ENCODE measurements at places on chromosomes 7 and 10. TPM values are rescaled to one million over a fixed set of nuclear protein-coding genes. Genes with fewer than 3 reads are reported as not detected.

Gene TRPV5
- total RNA-seq: not detected

Gene STK31
- total RNA-seq: not detected

Gene TWIST1
- total RNA-seq: 27.1 TPM

Gene LIPJ
- total RNA-seq: not detected

Gene EFCAB10
- not detected for total RNA-seq

Gene BTAF1
- 21.1 TPM for total RNA-seq

Gene CPEB3
- 0.29 TPM for total RNA-seq

Gene STRIP2
- total RNA-seq: 6.1 TPM

Gene SFXN3
- 48.7 TPM for total RNA-seq

Gene ABCA13
- total RNA-seq: not detected

Gene FGFBP3
- total RNA-seq: 0.18 TPM

Gene CNNM1
- total RNA-seq: not detected

Gene ITPRID1
- not detected for total RNA-seq

Gene GCK
- 2.7 TPM for total RNA-seq

Gene HTR5A
- not detected for total RNA-seq

Gene PKD2L1
- total RNA-seq: not detected

Gene NFE2L3
- total RNA-seq: 30.5 TPM

Gene FAM25C
- total RNA-seq: not detected

Gene CYP26A1
- 0.18 TPM for total RNA-seq

Gene RNF133
- not detected for total RNA-seq

Gene LIPF
- total RNA-seq: not detected

Gene RHOBTB1
- total RNA-seq: 10.3 TPM

Gene NIPSNAP2
- total RNA-seq: 51.3 TPM

Gene WNT8B
- total RNA-seq: not detected

Gene SOSTDC1
- total RNA-seq: 0.29 TPM

Gene HABP2
- not detected for total RNA-seq

Gene TMEM178B
- not detected for total RNA-seq

Gene AKR1C4
- not detected for total RNA-seq

Gene HELLS
- 23.4 TPM for total RNA-seq

Gene TCAF2
- 0.89 TPM for total RNA-seq

Gene RELN
- total RNA-seq: 0.29 TPM

Gene TMEM254
- 13.3 TPM for total RNA-seq

Gene HHEX
- 3.9 TPM for total RNA-seq

Gene SLC13A1
- not detected for total RNA-seq

Gene NUTM2E
- total RNA-seq: not detected

All from myometrial cell (primary cell).